Thymus (tissue), 14 donors: ENCODE measurements at places on chromosomes 11 and 22. TPM values are rescaled to one million over a fixed set of nuclear protein-coding genes. Genes with fewer than 3 reads are reported as not detected.

MPZL2 gene
- total RNA-seq: 18.1 TPM

DNA sequence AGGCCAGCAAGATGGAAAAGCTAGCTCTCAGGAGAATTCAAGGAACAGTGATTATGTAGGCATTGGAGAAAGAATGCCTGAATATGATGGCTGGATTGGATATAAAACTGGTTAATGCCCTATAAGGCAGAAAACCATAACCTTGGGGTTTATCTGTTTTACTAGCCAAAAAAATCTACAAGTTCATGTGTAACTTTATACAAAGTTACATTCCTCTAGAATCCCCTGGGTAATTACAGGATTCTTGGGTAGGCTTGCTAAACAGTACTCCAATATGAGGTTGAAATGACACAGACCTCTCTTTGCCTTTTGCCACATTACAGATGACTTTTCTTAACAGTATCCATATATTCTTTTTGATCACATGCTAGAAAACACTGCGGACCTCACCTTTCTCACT, 26.0 kb downstream of the TSPAN18 start:
- DNase-seq: no peak

DNA sequence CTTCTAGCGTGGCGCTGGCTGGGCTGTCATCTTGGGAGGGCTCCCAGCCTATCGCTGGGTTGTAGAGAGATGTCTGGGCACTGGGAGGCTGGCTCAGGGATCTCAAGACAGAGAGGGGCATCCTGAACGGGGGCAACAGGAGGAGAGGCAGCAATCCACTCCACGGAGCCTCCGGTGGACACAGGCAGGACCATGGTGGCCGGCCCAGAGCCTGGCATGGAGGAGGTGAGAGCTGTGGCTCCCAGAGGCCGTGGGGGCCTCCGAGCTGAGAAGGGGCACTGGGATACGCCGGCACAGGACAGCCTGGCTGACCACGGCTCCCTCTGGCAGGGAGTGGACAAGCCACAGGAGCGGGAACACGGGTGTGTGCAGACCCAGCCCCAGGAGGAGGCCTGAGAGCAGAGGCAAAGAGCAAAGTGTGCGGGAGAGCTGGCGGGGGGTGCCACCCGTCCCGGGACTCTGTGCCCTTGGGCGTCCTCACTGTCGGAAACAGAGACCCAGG, 9.1 kb downstream of the MRGPRF start:
- DNase-seq: no peak

DNA sequence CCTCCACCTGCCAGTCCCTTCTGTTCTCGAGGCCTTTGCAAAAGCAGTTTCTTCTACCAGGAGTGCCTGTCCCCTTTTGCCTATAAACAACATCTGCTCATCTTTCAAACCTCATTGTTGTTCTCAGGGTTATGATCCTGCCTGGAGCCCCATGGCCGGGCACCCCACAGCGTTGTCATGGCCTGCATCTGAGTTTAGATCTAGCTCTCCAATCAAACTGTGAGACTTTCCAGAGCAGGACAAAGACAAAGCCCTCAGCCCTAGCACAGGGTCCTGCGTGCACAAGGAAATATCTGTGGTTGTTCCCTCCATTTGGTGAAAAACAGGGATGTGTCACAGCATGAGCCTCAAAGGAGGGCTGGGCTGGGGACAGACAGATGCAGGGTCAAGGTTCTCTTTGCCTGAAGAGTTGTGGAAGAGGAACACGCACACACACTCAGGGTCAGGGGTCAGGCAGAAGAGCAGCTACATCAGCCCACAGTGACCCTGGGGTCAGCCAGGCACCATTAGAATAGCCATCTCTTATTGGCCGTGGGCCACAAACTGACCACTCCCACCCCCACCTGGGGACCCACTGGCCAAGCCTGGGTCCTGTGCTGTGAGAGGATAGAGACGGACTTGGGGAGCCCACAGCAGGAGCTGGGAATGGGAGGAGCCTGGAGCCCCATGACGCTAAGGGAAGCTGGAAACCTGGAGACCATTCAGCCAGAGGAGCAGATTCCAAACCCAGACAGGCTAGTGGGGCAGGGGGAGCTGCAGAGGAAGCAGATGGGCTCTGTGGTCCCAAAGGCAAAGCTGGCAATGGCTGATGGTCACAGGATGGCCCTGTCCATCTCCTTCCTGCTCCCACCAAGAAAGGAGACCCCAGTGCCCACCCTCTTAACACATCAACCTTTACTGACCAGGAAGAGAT, 99.4 kb downstream of the PDE2A start:
- DNase-seq: no peak

GRCh38 chr11:122791836-122792235, 46.5 kb upstream of the CRTAM start:
- no peak for DNase-seq

VSTM5 gene
- 0.19 TPM for total RNA-seq

OR51B5 gene
- 0.14 TPM for total RNA-seq

FAM227A gene
- 0.66 TPM for total RNA-seq

GRCh38 chr11:488992-489391, 18.1 kb downstream of the RNH1 start:
- DNase-seq: no peak

DNA sequence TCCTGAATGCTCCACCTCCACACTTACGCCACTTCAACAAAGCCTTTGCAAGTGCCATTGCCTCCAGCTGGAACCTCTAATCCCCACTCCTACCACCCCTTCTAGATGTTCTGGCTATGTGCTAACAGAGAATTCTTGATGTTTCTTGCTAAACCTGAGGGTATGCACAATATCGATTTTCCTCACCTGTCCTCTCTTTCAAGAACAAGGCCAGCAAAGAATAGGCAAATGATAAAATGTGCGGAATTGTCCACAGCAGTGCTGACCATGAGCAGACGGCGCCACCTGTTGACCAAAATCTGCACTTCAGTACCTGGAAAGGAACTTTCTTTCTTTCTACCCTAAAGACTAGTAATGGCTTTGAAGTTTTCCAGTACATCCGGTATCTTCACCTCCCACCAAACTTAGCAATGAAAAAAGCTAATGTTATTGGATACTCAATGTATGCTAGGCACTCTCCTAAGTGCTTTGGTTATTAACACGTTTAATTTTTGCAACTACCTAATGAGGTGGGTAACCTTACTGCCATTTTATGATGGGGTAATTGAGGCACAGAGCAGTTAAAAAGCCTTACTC, 3.4 kb downstream of the TIMM10 start:
- DNase-seq: peak; percentile 83

- DNase-seq: no peak
These were observed 62.6 kb upstream of the RASD2 start for GRCh38 chr22:35477911-35478582.

GRCh38 chr11:37078521-37078920, 480.5 kb upstream of the RAG2 start:
- DNase-seq: no peak

- DNase-seq: no peak
These were observed 16.5 kb downstream of the SIAE start for GRCh38 chr11:124656774-124657630.

GAB4 gene
- total RNA-seq: under 0.01 TPM

DNA sequence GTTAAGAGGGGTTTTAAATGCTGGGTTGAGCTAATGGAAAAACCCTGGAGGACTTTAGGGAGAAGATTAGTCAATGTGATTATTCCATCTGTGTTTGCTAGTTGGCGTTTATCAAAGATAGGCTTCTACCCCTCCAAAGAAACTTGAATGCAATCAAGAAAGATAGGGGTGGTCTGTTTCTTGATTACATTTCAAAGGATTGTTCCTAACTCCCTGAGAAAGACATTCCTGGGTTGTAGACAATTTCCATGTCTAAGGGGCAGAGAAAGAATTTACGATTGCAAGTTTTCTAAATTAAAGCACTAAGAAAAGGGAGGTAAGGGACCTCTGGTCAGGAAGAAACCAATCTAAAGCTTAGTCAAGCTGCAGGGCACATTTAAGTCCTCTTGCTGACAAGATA, 2268.7 kb downstream of the LRRC4C start:
- DNase-seq: no peak

TMEM121B gene
- 0.09 TPM for total RNA-seq

DNA sequence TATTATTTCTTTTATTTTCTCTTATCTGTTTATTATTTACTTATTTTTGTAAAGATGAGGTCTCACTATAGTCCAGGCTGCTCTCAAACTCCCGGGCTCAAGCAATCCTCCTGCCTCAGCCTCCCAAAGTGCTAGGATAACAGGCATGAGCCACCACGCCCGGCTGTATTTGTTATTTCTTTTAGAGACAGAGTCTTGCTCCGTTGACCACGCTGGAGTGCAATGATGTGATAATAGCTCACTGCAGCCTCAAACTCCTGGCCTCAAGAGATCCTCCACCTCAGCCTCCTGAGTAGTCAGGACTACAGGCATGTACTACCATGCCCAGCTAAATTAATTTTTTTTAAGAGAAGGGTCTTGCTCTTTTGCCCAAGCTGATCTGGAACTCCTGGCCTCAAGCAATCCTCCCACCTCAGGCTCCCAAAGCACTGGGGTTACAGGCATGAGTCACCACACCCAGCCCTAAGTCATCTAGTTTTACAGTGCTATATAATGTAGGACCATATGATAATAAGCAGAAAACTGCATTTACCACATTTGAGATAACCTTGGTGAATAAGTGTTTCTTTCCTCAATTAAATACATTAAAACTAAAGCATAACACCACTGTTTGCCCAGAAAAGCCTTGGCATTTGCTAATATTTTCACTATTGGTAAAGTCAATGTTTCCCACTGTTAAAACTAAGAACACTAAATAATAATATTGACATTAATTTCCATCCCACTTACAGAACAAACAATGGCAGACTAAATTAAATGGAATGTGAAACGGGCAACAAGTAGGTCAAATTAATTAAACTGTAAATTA, 127.5 kb downstream of the SIK3 start:
- no peak for DNase-seq

DNA sequence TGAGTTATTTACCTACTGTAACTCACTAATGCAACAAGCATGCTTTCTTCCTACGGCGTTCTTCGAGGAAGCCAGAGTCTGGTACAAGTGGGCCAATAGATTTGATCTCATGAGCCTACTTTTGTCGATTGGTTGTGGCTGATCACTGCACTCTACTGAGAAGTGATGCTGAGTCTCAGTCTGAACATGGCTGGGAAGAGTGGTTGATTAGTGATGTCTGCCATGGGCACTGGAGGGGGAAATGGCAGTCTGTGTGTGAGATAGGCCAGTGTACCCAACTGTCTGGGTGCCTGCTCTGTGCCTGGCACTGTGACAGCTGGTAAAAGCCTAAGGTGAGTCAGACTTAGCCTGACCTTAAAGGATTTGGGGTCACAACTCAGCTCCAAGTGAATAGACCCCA, 28.3 kb downstream of the MYO18B start:
- no peak for DNase-seq

DNA sequence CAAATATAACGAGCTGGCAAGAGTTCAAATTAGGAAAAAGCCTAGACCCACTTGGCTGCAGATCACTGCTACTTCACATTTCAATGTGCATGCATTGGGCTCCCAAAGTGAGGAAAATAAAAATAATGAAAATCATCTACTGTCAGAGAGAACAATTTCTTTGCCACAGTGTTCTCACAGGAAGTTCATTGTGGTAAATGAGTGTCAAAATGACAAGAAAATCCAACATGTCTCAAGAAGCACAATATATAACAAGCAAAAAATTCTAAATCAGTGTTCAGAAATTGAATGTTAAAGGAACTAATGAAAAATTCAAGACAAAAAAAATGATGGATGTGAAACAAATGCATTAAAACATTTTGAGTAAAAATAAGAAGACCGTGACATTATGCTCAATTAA, 31.3 kb downstream of the RCN1 start:
- DNase-seq: no peak

MOGAT2 gene
- total RNA-seq: 0.14 TPM

DNA sequence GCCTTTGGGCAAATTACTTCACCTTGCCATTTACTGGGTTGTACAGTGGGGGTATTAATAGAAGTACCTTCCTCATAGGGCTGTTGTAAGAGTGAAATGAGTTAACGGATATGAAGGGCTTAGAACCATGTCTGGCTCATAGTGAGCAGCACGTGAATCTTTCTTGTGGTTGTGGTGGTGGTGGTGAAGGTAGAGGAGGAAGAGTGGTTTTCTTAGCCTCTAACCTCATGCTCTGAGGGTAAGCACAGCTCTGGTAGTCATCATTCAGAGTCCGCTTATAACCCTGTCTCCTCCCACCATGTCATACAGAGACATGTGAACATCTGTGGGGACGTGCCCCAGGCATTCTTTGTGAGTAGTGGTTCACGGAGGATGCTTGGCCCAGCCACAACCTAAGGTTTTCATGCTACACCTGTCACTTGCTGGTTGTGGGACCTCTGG, 43.6 kb downstream of the TEAD1 start:
- peak; percentile 55 for DNase-seq

DNA sequence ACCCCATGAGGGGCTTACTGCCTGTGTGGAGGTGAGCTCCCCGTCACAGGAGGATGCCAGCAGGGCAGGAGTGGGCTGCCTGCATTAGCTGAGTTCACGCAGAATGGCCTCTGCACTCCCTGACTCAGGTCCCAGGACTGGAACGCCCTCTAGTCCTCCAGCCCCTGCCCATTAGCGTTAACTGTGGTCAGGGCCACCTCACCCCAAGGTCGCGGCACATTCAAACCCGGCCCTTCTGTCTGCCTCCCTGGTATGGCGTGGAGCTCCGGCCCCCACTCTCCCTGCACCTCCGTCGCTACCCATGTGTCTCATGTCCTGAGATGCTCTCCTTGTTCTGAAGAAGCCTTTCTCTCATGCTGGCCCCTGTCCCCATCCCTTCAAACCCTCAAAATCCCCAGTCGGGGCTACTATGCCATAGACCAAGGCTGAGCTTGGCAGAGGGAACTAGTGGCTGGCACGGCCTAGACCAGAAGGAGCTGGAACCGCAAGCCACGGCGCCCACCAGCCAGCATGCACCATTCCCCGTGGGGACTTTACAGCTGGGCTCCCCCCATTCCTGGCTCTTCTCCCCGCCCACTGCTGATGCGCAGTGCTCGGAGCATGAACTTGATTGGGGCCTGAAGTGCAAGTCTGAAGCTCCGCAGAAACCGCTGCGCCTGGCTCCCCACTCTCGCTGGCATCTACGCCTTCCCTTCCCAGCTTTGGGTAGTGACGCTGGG, 79.5 kb upstream of the RTL6 start:
- DNase-seq: no peak

- no peak for DNase-seq
These were observed 26.0 kb downstream of the RELT start for GRCh38 chr11:73401924-73402833.
